ENCODE measurements at places on chromosomes 3 and 15.

GRCh38 chr3:111667621-111668239 lies 72.6 kb upstream of the ZBED2 start:
- DNase-seq: peak; percentile 31

- no peak for DNase-seq
These were observed 109.0 kb downstream of the SERPINI1 start for GRCh38 chr3:167844528-167844927.

DNA sequence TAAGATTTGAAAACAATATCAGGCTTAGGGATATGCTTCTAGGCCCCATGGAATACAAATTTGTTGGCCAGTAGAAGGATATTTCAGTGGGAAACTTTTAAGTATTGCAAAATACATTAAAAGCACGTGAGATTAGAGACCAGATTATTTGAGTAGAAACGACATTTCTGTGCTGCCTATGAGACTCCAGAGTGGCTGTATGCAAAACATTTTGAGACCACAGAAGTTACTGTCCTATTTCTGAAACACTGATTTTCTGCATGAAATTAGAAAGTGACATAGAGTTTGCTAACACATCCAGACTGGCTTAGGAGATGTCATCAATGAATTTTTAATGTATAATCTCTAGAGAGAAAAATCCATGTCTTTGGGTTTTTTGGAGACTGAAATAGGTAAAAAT lies 99.8 kb downstream of the KCNH8 start:
- DNase-seq: no peak

DNA sequence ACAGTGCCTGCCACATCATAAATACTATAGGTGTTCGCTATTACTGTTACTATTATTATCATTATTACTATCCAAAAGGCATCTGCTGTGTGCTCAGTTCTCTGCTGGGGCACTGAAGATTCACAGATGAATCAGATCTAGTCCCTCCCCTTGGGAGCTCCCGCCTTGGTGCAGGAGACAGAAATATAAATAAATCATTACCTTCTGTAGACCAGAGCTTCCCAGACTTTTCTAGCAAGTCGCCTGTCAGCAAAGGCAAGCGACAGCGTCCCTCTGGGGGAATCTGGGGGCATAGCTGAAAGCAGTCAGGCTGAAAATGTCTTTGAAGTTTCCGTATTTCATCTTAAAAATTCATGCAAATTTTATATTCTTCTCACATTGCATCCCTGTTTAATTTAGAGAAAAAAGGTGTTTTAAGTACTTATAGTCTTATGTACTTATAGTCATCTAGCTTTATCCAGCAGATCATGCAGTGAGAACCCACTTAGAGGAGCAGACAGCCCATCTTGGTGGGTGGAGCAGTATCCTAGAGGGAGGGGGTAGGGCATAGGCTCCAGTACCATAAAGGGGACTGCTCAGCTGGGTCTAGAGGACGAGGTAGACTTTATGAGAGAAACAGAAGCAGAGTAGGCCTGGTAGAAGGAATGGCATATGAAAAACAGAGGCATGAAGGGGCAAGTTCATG lies 10.4 kb upstream of the BRPF1 start:
- DNase-seq: no peak

- no peak for DNase-seq
These were observed 118.6 kb downstream of the SMAD6 start for GRCh38 chr15:66820481-66821176.

- DNase-seq: no peak
These were observed 64.6 kb upstream of the CHRM5 start for GRCh38 chr15:33903661-33904060.

GRCh38 chr15:70375006-70375431 lies 277.3 kb upstream of the TLE3 start:
- DNase-seq: no peak

- DNase-seq: no peak
These were observed 196.2 kb upstream of the AZI2 start for GRCh38 chr3:28544831-28545230.

- DNase-seq: no peak
These were observed 19.8 kb downstream of the MEGF11 start for GRCh38 chr15:66233487-66234415.

- no peak for DNase-seq
These were observed 50.4 kb upstream of the HACD2 start for GRCh38 chr3:123635217-123635616.

- no peak for DNase-seq
These were observed 17.2 kb downstream of the PLXNA1 start for GRCh38 chr3:127000119-127000518.

DNA sequence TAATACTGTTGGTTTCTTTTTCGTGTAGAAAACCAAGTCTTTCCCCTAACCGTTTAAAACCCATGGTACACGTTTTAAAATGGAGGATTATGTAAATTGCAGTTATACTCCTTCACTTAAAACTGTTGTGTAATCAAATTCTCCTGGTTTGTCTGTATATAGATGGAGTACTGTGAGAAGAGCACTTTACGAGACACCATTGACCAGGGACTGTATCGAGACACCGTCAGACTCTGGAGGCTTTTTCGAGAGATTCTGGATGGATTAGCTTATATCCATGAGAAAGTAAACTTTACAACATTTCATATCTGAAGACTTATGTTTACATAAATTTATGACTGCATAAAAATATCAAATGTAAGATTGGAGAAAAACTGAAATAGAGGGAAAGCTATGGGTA lies 51.2 kb downstream of the SRP14 start:
- DNase-seq: no peak

GRCh38 chr3:15427182-15427880 lies at the start of the genes EAF1 and METTL6:
EAF1 (plus strand) TSS chr3:15427598; CDS start chr3:15427780, 182 bp downstream.
METTL6 (minus strand) TSS chr3:15427544; CDS start chr3:15426511, 1,033 bp downstream.
- peak; percentile 76 for DNase-seq

- no peak for DNase-seq
These were observed 5.8 kb downstream of the CCRL2 start for GRCh38 chr3:46412786-46413298.

DNA sequence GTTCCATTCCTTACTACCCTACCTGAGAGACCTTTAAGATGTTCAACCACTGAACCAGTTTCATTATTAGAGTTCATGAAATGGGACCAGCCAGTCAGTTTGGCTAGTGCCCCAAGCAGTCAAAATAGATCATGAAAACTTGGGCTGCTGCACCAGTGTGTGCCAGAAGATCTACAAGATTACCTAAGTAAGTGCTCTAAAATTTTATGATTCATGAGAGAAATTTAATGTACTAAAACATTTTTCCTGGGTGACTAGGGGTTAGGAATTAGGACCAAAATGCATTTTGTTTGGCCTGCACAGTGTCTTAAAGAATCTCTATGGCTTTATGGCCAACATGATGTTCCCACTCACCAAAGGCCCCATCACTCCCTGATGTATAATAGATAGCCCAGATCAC lies 214.7 kb downstream of the ATP8B4 start:
- DNase-seq: no peak

DNA sequence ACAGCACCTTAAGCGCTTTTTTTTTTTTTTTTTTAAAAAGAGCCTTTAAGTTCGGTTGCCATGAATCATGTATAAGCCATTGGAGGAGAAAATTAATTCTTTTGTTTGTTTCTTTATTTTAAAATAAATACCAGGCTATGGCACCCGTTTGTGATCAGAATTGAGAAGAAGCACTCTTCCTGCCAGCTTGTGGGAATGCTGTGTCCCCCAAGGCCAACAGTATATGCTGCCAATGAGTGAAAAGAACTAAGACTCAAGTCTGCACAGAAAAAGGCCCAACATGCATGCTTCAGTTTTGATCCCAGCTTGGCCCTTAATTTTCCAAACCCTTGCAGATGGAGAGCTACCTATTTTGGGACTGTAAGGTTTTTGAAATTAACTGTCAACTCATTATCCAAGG lies 90.5 kb downstream of the LRRC3B start:
- no peak for DNase-seq

GRCh38 chr3:80261082-80261481 lies 493.3 kb upstream of the ROBO1 start:
- DNase-seq: no peak

DNA sequence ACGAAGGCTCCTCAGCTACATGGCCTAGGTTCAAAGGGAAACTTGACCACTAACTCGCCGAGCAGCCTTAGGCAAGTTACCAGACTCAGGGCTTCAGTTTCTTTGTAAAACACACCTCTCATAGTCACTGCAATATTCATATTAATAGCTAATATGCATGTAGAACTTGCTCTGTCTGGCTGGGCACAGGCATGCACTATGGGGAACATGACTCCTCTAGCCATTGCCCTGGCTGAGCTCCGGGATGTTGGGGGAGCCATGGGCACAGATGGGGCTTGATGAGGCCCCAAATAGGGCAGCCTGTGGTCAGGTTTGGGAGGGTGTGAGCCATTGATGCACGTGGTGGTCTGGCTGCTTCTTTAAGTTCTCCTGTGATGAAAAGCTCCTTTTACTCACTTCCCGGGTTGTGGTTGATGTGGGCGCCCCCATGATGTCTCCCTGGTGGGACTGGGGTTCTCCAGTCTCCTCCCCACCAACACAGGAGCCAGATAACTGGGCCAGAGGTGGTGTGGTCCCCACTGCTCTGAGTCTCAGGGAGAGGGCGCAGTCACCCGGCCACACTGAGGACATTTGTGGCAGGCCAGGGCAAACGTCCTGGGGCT lies 29.4 kb upstream of the DUSP7 start:
- DNase-seq: no peak

GRCh38 chr15:59256482-59256881 lies 49.8 kb downstream of the LDHAL6B start:
- DNase-seq: no peak

DNA sequence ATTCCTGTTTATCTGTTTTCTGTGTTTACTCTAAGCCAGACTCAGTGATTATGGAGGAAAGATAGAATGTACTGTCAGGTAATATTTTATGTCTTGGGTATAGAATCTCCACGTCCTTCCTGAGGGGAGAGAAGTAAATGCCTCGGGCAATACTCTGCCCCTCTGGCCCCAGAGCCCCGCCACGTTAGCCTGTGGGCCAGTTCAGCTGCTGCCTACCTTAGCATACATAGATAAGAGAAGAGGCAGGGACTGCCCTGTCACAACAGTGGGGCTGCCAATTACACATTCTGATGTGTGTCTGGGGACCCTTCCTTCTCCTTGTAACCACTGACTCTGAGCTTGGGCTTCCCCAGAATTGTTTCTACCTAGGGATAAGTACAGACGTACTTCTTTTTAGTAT lies 347.7 kb upstream of the ATP11B start:
- no peak for DNase-seq

GRCh38 chr3:73419179-73419803 lies 205.4 kb downstream of the PDZRN3 start:
- DNase-seq: no peak

DNA sequence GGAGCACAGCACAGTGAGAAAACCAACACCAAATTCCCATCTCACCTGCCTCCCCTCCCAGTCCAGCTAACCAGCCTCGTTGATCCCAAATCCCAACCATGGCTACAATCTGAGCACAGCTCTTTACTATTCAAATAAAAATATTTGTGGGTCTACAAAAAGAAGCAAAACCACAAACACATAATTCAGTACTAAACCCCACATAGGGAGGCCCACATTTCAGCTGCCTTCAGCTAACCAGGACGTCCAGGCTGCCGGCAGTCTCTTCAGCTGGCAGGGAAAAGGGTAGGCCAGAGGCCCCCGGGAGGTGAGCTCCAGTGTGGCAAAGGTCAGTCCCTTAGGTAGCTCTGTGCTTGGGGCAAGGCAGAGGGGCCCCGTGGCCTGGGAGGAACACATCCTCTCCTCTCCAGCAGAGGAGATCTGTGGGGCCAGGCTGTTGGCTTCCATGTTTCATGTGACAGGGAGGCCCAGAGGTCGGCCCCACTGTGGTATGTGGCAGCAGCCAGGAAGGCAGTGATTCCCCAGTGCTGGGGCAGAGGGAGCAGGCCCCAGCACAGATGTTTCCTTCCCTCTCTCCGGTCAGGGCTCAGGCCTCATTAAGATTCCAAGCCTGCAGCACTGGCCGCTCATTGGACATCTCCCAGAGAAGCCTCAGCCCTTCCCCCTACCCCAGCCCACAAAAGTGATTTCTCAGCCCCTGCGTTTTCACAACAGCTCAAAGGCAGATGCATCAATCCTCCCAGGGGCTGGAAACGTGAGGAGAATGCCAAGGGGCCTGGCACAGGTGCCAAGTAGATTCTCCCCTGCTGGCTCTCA lies 381.4 kb downstream of the NTRK3 start:
- DNase-seq: no peak

- DNase-seq: no peak
These were observed 59.3 kb downstream of the PIK3R4 start for GRCh38 chr3:130687327-130687726.
